ENCODE measurements at places on chromosomes 3 and 15. TPM values are rescaled to one million over a fixed set of nuclear protein-coding genes. Genes with fewer than 3 reads are reported as not detected.

- DNase-seq: no peak
These were observed 81.7 kb upstream of the POU1F1 start for GRCh38 chr3:87358066-87358465.

ACOX2 gene
- total RNA-seq: 18.8 TPM

TOP2B gene
- 72.0 TPM for total RNA-seq

DNA sequence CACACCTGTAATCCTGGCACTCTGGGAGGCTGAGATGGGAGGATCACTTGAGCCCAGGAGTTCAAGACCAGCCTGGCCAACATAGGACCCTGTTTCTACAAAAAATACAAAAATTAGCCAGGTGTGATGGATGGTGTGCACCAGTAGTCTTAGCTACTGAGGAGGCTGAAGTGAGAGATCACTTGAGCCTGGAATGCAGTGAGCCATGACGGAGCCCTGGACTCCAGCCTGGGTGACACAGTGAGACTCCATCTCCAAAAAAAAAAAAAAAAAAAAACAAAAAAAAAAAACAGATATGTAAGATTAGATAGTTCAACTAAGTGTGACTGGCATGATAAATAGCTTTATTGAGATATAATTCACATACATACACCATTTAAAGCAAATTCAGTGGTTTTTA is 9.7 kb downstream of the RBSN start:
- no peak for DNase-seq

DNA sequence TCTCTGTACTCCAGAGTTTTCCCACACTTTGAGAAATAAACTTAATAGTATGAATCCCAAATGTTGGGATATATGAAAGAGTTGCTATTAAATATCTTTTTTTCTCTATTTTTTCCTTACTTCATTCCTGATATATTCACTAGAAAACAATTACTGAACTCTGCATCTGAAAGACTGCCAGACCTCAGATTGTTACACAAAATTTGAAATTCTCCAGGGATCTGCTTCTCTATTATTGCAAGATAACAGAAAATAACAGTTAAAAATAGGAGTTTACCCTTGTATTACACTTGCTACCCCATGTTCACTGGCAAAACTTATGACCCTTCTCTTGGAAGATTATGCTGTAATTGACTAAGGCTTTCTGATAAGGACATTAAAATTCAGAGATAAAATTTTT is 11.7 kb upstream of the P3H2 start:
- DNase-seq: no peak

DNA sequence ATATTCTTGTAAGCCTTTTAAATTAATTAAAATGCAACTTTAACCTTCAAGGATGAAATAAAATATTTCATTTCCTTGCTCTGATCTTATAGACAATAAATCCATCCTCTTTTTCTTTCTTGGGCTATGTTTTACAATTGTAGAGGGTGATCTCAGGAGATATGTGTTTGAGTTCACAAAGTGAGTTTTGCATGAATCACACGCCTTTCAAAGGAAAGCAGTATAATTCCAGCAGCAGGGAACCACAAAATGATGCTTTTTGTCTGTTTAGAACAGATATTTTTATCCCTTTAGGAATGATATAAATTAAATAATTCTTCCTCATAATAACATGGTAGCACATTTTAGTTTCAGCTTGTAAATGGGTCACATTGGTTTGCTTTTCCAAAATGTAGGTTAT is 191.2 kb downstream of the SEMA6D start:
- DNase-seq: no peak

- no peak for DNase-seq
These were observed 135.8 kb upstream of the CTDSPL start for GRCh38 chr3:37725842-37726241.

DNA sequence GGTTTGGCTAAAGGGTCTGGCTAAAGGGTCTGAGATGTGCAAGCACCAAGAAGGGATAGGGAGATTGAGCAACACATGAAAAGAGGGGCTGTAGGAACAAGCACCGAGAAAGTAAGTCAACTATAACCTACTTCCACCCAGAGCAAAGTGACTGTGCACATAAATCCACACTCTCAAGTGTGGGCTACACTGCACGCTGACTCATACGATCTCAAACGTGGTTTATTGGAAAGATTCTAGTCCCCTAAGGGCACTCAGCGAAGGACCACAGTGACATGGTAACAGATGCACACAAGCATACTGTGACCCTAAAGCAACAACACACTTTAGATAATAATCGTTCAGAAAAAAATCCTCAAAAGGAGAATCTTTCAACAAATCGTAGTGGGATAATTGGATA is 48.0 kb downstream of the EHHADH start:
- no peak for DNase-seq

DNA sequence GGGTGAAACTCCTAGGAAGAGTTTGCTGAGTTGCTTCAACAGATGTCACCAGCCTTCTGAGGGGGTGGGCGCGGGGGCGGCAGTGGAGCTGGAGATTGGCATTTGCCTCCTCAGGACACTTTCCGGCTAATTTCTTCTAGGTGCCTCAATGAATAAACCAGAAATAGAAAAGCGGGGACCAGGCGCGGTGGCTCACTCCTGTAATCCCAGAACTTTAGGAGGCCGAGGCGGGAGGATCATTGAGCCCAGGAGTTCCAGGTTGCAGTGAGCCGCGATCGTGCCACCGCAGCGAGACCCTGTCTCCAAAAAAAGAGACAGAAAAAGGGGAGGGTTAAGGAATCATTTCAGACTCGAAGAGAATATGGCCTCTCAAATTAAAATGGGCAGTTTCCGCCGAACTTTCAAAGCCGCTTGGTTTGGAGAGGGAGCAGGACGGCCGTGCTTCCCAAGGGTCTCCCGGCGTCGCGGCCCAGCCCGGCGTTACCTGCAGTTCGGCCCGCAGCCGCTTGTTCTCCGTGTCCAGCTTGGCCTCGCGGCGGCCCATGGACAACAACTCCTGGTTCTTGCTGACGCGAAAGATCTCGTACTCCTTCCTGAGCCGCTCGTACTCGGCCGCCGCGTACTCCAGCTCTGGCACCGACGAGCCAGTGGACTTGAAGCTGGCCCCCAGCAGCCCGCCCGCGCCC is 587 bp downstream of the NPHP3 start:
- peak; percentile 93 for DNase-seq

GRCh38 chr15:89177633-89178306 is 43.6 kb downstream of the RLBP1 start:
- no peak for DNase-seq

ACAD9 gene
- total RNA-seq: 46.3 TPM

Data from mesenteric fat pad (tissue), 1 donor.